Hematopoietic multipotent progenitor cell treated with erythropoietin and hydrocortisone succinate and interleukin-3 and kit ligand, for 6 days (in vitro differentiated cells): ENCODE measurements at places on chromosomes 16 and 17.
A peak's percentile ranks its signal among the peaks of the same experiment; 100 is the strongest.

GRCh38 chr16:67537270-67537635 is 8.6 kb downstream of the RIPOR1 start:
- peak; percentile 50 for DNase-seq

DNA sequence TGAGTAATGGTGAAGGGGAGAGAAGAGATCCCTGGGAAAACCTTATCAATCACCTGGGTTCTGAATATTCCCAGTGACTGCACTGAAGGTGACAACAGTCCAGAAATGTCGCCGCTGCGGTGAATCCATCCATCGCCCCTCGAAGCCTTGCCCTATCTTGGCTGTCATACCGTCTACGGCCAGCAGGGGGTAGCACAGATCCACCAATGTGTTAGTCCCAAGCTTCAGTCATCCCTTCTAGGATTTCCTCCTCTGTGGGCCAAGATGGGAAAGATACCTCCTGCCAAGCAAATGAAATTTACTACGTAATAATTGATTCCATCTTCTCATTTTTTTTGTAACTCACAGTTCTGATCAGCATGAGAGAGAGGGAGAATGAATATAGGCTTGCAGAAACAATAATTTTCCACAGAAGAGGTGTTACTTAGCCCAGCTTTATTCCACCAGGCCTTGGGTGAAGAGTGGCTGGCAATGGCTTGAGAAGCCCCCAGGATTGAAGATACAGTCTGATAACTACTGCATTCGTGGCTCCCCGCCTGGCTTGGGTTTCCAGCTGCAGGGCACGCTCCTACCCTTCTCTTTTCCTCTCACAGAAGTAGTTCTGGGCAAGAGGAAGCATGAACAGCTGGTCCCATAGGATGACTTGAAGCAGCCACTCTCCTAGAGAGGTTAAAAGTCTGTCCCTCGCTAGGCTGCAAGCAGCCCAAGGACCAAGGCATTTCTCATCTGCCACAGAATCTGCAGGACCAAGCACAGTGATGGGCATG is 2.6 kb upstream of the FMNL1 start:
- peak; percentile 87 for DNase-seq

DNA sequence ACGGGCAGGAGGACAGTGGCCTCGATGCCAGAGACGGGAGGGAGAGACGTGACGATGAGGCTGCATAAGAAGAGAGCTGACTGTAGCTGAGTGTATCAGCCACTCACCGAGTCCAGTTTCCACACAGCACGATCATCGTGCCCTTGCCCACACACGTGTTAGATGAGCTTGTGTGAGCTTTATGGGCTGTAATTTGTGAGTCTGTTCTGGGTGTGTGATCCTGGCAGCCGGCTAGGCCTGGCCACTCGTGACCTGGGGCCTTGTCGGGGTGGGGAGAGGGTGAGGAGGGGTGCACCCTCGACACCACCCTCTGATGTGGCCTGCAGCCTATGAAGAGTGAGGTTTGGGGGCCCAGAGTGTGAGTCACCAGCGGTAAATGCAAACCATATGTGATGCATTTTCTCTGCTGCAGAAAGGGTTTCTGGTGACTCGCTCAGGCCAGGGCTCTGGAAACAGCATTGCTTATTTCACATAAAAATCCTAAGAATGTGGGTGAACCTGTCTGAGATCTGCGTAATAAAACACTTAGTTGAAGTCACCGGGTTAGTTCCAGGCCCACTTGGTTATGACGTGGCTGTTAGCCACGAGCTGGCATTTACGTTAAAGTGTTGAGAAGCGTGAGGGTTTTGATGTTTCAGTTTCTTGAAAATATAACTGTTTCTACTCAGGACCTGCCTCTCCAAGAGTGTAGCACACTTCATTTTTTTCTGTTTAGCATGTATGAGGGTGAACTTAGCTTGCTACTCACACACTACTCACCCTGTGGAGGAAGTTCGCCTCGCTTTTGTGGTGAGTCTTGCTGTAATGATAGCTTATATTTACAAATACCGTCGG is 4.2 kb downstream of the METRNL start:
- DNase-seq, result peak; percentile 67

GRCh38 chr17:40331743-40332641 is 23.0 kb downstream of the RARA start:
- no peak for DNase-seq

DNA sequence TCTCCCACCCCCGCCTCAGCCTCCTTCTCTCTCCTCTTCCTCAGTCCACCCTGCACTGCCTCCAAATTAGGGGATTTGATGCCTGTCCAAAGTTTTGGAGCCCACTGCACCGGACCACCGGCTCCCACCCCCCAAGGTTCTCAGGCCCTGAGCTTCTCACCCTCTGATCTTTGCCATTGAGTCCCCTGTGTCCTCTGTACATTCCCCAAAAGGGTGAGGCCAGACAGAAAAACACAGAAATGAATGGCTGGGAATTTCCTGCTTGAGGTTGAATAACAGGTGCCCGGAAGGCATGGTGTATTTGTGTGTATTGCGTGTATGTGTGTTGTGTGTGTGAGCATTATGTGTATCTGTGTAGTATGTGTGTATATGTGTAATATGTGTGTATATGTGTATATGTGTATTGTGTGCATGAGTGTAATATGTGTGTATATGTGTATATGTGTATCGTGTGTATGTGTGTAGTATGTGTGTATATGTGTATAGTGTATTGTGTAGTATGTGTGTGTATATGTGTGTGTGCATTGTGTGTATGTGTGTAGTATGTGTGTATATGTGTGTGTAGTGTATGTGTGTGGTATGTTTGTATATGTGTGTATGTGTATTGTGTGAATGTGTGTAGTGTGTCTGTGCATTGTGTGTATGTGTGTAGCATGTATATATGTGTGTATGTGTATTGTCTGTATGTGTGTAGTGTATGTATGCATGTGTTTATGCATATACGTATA is 16.0 kb upstream of the CCL17 start:
- DNase-seq, result no peak

DNA sequence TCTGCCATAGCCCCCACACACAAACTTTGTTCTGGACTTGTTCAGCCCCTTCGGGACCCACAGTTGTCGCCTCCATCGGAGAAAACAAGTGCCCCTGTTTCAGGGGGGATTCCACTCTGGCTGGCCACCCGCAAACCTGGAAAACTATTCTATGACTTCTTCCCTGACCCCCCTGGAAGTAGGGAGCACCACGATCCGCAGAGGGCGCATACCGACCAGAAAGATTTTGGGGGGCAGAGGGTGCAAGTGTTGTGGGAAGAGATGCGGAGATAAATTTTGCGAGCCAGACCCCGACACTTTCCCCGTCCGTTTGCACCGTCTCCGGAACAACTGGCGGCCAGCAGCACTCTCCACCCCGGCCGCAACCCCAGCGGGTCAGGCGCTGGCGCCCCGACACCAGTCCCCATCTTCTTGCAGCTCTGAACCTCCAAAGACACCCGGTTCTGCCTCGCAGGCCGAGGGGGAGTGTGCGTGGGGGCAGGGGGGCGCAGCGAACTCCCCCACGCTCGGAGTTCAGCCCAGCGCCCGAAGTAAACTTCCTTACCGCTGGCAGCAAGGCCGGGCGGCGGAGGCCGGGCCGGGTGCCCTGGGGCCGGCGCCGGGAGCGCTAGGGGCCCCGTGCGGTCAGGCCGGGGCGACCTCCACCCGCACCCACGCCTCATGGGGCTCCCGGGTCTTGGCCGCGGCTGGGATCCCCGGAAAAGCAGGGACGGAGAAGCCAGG is 744 bp downstream of the SALL1 start:
- DNase-seq, result no peak

- DNase-seq, result no peak
These were observed 76.9 kb upstream of the DYNLRB2 start for GRCh38 chr16:80463751-80464495.
